Nephron progenitor cell (in vitro differentiated cells): ENCODE measurements at places on chromosomes 4 and X.

DNA sequence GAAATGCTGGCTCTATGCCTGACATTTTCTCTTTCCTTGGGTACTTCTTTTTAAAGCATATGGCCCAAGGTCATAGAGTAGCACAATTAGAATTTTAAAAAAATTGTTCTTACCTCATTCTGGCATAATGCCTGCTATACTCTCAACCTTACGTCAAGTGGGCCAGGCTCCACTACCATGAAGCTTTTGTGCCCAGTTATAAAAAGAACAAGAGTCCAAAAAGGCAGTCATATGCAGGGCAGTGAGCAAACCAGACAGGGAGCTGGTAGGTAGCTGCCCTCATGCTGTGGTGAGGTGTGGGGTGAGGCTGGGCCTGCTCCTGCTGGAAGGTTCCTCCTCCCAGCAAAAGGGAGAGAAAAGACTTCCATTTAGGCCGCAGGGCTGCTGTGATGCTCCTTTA, 64.4 kb upstream of the UCP1 start:
- no peak for DNase-seq

DNA sequence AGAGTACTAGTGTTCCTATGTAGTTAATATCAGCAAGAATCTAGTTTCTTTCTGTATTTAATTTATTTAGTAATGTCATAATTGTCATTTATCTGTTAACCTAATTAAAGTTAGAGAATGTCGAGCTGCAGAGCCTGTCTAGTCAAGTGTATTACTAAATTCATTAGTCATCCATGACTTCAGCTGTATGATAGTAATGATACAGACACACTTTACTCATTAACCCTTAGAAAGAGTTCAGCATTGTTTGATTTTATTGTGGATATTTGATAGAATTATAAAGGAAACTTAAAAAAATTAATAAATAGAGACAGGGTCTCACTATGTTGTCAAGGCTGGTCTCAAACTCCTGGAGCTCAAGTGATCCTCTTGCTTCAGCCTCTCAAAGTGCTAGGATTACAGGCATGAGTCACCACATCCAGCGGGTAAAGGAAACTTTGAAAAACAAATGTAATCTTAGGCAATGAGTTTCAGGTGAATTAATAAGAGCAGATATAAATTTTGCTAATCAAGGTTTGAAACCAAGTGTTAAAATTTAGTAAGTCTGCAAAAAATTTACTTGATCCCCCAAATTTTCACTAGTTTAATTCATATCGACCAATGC, 110.6 kb downstream of the ANK2 start:
- no peak for DNase-seq

DNA sequence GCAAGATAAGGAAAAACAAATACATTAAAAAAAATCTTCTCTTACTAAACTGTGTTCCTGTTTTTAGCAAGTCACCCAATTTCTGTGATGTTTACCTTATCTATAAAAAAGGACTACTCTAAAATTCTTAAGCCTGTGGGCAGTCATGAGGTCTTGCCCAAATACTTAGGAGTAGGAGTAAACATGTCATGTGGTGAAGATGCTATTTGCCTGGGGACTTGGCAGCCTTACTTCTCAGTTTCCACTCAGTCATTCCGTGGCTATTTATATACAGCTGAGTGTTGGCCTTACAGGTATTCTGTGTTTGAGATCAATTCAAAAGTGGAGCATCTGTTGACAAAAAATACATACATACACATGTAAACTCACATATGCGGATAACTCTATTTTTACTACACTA, 89.9 kb upstream of the TLR2 start:
- DNase-seq: no peak

DNA sequence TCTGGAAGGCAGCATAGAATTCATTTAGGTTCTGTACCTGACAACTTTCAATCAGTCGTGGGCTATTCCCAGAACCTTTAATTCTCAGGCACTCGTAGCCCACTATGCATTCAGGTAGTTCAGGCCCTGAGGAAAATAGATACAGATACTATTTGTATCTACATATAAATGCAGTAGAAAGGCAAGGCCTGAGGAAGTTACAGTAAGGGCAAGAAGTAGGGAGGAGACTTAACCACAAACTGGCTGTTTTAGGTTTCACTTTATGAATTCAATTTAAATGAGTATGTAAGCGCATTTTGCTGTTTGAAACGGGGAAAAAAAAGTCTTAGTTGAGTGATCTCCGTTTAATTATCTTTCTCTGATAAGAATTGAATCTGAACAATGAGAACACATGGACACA, 529.4 kb upstream of the ATOH1 start:
- no peak for DNase-seq

DNA sequence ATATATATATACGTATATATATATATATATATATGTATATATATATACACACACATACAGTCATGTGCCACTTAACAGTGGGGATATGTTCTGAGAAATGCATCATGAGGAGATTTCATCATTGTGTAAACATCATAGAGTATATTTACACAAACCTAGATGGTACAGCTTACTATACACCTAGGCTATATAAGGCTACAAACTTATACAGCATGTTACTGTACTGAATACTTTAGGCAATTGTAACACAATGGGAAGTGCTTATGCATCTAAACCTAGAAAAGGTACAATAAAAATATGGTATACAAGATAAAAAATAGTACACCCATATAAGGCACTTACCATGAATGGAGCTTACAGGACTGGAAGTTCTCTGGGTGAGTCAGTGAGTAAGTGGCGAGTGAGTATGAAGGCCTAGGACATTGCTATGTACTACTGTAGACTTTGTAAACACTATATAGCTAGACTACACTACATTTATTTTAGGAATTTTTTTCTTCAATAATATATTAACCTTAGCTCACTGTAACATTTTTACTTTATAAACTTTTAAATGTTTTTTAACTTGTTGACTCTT, 13.2 kb upstream of the CCSER1 start:
- DNase-seq: no peak

- DNase-seq: peak; percentile 66
Measured at GRCh38 chrX:138711399-138712347, at the start of gene FGF13. FGF13 (minus strand) TSS chrX:138711717; CDS start chrX:138711003, 714 bp downstream.

- DNase-seq: no peak
Measured at GRCh38 chr4:168978001-168978700, 31.9 kb downstream of the CBR4 start.

DNA sequence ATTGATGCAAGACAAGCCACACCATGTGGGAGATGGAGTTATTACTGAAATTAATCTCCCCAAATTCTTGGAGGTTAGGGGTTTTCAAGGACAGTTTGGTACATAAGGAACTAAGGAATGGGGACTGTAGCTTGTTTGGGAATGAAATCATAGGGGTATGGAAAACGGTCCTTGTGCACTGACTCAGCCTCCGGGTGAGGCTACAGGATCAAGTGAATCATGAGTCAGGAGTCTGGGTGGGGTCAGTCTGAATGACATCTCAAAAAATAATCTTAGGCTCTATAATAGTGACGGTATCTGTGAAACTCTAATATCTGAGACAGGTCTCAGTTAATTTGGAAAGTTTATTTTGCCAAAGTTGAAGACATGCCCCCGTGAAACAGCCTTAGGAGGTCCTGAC, 128.5 kb upstream of the CYSLTR1 start:
- no peak for DNase-seq

GRCh38 chr4:133694416-133694815, 507.2 kb downstream of the PABPC4L start:
- DNase-seq: no peak

- DNase-seq: no peak
Measured at GRCh38 chr4:23885943-23886590, 3.8 kb downstream of the PPARGC1A start.

DNA sequence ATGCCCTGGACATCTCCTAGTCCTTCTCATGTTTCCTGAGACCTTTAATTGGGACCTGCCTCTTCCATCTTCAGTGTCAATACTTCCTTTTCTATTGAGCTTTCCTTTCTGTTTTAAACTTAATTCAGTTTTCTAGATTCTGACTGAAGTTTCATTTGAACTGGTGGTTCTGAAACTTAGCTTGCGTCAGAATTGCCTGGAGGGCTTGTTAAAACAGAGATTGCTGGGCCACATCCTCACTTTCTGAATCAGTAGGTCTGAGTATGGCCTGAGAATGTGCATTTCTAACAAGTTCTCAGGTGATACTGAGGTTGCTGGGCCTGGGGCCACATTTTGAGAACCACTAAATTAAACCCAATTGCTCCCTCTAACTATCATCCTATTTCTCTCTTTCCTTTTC, 152.1 kb upstream of the DGKK start:
- DNase-seq: no peak

DNA sequence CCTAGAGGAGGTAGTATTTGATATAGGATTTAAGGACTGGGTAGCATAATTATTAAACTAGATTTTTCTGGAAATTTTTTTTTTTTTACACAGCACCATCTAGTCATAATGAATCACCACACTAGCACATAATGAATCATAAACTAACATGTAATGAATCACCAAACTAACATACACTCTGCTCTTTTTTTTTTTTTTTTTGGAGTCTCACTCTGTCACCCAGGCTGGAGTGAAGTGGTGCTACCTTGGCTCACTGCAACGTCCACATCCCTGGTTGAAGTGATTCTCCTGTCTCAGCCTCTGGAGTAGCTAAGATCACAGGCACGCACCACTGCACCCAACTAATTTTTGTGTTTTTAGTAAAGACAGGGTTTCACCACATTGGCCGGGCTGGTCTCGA, 92.5 kb downstream of the FAM13A start:
- DNase-seq: no peak

- DNase-seq: peak; percentile 31
Measured at GRCh38 chrX:54479136-54480111, 16.6 kb downstream of the FGD1 start.

DNA sequence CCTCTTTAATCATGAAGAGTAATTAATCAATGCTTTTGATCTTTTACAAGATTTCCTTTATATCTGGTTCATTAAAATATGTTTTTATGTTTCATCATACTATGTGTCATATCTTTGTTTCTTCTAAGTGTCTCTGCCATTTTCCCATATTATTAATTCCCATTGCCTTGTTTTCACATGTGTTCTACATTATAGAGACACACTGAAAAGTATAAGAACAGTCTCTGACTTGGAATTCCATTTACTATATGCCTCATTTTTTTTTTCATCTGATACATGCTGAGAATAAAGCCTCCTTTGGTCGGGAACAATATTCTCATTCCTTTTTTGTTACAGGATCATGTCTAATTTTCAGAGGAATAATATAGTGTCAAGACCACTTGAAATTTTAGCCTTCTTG, 4.3 kb downstream of the BANK1 start:
- DNase-seq: no peak

DNA sequence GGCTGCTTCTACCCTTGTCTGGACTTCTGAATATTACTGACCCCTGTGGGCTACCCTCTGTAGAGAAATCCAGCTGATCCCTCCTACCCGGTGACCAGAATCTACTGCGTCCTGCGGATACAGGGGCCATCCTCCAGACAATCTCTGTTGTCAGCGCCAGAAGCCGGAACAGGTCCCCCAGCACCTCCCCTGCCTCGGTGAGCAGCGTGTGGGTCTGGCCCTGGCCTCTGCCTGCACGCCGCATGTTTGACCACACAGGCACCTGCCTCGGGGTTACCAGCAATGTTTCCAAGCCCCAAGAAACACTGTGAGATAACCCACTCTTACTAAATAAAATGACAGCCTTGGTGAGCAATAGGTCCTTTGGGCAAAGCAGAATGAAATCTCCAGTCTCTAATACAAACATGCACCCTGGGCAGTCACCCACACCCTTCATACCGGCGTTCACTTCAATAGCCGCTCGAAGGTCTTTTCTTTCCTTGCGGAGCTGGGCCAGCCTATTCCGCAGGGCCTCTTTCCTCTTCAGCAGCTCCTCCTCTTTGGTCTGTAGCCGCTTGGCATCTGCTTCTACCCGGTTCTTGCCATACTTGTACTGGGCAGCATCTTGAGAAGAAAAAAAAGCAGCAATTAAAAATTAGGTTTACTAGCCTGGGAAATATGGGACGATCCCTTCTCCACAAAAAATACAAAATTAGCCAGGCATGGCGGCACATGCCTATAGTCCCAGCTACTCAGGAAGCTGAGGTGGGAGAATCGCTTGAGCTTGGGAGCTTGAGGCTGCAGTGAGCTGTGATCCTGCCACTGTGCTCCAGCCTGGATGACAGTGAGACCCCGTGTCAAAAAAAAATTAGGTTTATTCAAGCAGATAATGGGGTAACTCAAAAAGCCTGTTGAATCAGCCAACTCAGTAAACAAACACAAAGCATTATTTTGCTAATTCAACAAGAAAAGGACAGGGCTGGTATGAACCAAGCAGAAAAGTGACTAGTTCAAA, 165.1 kb downstream of the AFAP1 start:
- no peak for DNase-seq

DNA sequence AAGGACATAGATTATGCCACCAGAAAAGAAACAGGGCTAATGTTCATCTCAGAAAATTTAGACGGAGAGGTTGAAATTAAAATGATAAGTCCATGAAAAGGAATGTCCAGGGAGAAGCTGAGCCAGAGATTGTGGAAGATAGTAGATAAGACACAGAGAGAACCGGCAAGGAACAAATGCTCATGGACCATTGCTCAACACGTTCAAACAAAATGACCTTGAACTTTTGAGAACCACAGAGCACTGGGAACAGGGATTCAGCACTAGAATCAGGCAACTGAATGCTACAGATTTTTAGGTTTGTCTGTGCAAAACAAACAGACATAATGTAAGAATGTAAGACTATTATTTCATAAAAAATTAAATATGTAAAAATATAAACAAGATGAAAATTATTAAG, 206.3 kb downstream of the PDGFC start:
- no peak for DNase-seq

DNA sequence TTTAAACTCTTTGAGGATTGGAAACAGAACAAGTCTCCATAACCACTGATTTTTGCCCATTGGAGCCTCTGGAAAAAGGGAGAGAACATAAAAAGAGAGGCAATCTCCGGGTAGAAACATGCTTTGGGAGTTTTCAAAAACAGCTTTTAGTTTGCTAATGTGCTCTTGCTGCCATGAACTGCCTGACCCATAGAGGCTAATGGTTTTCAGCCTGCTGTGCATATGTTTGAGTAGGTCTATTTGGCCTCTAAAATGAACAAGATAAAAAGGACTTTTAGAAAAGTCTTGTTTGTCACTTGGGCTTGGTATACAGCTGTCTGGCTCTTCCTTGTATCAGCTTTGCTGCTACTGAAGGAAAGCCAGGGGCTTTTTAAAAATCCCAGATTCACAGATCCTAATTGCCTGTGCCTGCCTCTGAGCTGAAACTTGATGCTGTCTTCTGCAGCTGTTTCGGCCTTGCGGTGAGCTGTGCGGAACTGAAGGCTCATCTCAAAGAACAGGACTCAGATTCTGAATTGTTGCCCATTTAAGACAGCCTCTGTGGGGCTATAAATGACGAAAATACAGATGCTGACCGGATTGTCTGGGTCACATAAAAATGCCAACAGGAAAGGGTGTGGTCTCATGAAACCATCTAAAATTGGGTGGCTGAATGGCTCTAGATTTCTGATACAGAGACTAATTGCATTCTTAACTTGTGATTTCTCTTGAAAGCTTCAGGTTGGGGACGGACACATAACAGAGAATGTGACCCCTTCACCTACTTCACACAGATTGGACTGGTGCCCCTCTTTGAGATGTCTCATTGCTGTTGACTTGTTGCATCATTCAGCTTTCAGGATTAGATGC, 18.4 kb upstream of the ZNF41 start:
- no peak for DNase-seq

GRCh38 chr4:7649741-7650531, 215.2 kb upstream of the PSAPL1 start:
- no peak for DNase-seq

- peak; percentile 9 for DNase-seq
Measured at GRCh38 chrX:65697915-65698796, 30.7 kb downstream of the MSN start.
